ENCODE measurements at places on chromosomes 3 and 15.
A peak's percentile ranks its signal among the peaks of the same experiment; 100 is the strongest.

- no peak for DNase-seq
Measured at GRCh38 chr15:40327457-40327856, 4.0 kb downstream of the INAFM2 start.

- DNase-seq, result no peak
Measured at GRCh38 chr15:70258369-70259027, 160.8 kb upstream of the TLE3 start.

- DNase-seq, result no peak
Measured at GRCh38 chr3:55157731-55158130, 229.9 kb upstream of the LRTM1 start.

DNA sequence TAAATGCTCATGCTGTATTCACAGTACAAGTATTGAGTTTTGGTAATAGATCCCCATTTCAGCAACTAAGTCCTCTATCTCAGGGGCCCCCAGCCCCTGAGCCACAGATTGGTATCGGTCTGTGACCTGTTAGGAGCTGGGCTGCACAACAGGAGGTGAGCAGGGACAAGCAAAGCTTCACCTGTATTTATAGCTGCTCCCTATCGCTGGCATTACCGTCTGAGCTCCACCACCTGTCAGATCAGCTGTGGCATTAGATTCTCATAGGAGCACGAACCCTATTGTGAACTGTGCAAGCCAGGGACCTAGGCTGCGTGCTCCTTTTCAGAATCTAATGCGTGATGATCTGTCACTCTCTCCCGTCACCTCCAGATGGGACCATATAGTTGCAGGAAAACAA is 262.8 kb upstream of the UBE2E2 start:
- no peak for DNase-seq

- no peak for DNase-seq
Measured at GRCh38 chr15:67523330-67523729, 2.4 kb downstream of the C15orf61 start.

DNA sequence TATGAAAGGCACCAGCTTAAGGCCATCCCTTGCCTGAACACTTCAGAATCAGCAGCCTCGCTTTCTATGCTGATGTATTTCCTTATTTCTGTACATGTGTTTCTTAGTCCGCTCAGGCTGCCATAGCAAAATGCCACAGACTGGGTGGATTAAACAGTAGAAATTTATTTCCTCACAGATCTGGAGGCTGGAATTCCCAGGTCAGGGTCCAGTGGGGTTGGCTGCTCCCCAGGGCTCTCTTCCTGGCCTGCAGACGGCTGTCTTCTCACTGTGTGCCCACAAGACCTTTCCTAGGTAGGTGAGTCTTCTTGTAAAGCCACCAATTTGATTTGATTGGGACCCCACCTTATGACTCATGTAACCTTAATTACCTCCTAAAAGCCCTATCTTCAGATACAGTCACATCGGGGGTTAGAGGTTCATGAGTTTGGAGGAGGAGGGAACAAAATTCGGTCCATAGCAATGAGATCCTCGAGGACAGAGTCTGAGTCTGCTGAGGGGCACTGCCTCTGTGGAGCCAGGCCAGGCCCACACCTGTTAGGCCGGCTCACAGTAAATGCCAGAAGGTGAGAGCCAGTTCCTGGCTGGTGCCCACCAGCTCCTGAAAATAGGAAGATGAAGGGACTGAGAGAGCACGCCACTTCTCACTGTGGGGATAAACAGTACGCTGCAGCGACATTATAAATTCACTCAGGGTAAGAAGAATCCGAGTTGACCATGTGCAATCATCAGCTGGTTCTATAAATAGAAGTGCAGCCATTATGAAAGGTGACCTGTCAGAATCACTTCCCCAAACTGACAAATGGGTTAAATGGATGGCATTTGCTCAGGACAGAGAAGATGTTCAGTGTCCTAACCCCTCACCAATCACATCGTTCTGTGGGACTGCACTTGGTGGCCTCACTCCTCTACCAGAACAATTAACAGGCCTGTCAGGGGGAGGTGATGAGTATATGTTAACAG is 41.1 kb downstream of the CTXND1 start:
- no peak for DNase-seq

- peak; percentile 4 for DNase-seq
Measured at GRCh38 chr3:47512416-47513124, 942 bp downstream of the ELP6 start.

DNA sequence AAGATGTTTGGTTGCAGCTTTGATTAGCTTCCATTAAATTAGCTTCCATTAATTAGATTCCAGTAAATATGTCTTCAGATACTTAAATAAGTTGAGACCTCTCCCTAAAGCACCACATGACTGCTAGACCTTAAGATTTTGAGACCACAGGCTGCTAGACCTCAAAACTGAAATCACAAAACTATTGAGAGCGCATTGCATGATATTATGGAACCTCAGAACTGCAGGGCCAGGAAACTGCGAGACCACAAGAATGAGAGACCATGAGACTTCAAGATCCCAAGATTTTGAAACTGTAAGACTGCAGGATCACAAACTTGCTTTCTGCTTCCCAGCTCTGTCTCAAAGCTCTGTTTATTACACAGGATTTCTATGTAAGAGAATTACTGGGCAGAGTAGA is 87.4 kb downstream of the TRIM42 start:
- DNase-seq, result no peak

DNA sequence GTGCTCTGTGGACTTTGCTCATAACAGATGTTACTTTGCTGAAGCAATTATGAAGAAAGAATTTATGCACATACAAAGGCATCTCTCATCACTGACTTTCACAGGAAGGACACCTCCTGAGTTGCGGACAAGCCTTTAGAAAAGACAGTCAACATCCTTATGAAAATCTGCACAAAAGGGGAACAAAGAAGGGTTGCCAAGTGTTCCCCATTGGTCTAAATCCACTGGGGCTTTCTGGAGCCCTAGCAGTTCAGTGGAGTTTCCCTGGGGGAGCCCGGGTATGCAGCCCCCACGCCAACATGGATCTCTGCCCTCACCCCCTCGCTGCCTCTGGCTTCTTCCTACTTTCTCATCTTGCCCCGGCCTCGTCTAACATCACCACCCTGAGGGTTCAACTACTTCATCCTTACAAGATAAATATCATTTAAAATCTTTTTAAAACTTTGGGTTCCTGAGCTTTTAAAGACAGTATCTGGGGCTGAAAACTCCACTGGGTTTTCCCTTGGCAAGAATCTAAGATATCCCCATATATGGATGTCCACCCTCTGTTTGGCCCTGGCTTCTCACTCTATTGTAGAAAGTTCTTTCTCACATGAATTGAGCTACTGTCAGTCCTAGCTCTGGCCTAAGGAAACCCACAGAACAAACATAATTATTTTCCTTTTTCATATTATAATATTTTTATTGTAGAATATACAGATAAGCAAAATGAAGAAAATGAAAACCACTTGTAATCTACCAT is 207.9 kb upstream of the RGMA start:
- no peak for DNase-seq

- DNase-seq, result no peak
Measured at GRCh38 chr3:12914088-12914487, 72.7 kb upstream of the RPL32 start.

DNA sequence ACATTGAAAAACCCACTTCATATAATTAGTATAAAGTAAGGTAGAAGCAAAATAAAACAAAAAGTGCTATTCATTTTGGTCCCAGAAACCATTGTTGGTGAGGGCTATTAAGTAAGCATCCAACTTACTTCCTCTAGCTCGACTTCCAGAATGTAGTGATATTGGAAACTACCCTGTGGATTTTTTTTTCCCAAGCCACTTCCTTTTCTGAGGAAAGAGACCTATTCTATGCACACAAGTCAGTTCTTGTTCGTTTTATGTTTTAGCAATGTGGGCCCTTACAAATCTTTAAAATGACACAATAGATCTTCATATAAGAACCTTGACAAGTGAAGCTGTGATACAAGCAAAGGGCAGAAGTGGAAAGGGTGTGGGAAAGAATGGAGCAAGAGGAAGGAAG is 402.0 kb upstream of the TBL1XR1 start:
- no peak for DNase-seq

GRCh38 chr15:39886418-39886817 is 33.6 kb downstream of the GPR176 start:
- DNase-seq, result no peak

GRCh38 chr15:55652909-55653495 is 64.9 kb upstream of the PYGO1 start:
- DNase-seq, result no peak

GRCh38 chr3:42702066-42702951 is at the start of gene HHATL:
TSS of gene HHATL (minus strand) at chr3:42702798. CDS start at chr3:42700826, 1,972 bp downstream.
- no peak for DNase-seq

GRCh38 chr15:97718509-97718908 is 242.0 kb upstream of the ARRDC4 start:
- no peak for DNase-seq

- DNase-seq, result peak; percentile 35
Measured at GRCh38 chr15:40929660-40930429, 705 bp downstream of the DLL4 start.
